Stimulated activated CD8-positive, alpha-beta memory T cell treated with anti-CD3 and anti-CD28 coated beads, Interleukin-7, amount 100 ng/mL, for 4 hours (primary cell): ENCODE measurements at places on chromosomes 12 and 14.
A peak's percentile ranks its signal among the peaks of the same experiment; 100 is the strongest.

DNA sequence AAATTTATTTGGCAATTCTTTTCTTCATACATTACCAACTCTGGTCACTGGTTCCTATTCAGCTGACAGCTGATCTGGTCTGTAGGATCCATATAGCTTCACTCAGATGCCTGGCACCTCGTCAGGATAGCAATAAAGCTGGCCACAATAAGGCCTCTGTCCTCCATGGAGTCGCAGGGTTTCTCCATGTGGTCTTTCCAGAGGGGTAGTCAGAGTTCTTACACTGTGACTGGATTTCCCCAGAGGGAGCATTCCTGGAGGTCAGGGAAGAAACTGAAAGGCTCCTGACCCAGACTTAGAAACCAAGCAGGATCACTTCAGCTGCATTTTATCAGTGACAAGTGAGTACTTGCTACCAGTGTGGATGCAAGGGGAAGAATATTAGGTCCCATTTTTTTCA lies 34.9 kb upstream of the SIX1 start:
- DNase-seq: no peak

DNA sequence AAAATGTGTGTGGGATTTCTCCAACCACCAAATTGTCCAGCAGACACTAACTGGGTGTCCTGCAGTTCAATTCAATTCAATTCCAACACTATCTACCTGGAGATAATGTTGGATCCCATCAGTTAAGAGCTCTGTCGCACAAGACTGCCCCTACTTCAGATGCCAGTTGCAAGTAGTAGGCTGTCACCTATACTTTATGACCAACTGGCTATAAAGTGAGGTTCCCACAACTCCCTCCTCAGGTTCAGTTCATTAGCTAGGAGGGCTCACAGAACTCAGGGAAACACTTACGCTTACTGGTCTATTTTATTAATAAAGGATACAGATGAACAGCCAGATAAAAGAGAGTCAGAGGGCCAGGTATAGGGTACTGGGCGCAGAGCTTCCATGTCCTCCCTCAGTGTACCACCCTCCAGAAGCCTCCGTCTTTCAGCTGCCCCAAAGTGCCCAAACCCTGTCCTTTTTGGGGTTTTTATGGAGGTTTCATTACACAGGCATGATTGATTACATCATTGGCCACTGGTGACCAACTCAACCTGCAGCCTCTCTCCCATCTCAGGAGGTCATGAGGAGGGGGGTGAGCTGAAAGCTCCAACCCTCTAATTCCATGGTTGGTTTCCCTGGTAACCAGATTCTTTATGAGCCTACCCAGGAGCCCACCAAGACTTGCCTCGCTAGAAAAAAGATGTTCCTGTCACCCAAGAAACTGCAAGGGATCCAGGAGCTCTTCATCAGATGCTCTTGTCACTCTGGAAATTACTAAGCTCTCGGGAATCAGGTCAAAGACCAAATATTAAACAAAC lies 7.5 kb upstream of the SERPINA5 start:
- DNase-seq: no peak

- DNase-seq: no peak
These were observed 96.8 kb downstream of the PPHLN1 start for GRCh38 chr12:42422785-42423184.

DNA sequence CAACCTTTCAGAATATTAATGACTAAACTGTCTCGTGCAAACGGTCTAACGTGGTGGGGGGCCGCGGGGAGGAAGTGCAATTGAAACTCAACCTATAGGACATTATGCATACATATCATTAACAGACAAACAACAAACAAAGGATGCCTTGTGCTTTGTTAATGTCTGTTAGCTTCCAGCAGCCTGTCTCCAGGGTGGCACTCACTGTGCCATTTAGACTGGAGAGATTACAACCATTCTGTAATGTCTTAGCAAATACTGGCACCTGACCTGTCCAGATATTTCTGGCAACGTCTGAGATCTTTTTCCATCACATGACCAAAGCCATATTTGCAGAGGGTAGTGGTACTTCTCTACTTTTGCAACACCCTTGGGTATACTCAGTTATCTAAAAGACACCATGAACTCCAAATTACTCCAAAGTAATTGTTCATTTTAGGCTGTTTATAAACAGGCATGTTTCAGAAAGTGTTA lies 11.6 kb downstream of the BHLHE41 start:
- DNase-seq: no peak

GRCh38 chr12:46933947-46934346 lies 108.2 kb upstream of the SLC38A4 start:
- DNase-seq: no peak

GRCh38 chr12:23463172-23463571 lies 486.3 kb downstream of the SOX5 start:
- no peak for DNase-seq

DNA sequence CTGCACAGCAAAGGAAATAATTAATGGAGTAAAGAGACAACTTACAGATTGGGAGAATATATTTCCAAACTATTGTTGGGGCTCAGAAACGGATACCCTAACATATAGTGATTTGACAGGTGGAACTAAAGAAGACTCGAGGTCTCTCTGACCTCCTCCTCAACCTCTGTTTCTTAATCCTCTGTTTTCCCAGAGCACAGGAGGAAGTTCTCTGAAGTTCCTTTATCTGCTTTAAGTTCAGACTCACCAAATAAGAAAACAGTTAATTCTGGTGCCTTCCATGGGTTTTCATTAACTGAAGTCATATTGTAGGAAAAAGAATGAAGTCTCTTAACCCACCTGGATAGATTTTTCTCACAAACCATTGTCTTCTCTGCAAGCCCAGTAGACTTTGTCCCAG lies 29.2 kb downstream of the CLEC2D start:
- DNase-seq: no peak

DNA sequence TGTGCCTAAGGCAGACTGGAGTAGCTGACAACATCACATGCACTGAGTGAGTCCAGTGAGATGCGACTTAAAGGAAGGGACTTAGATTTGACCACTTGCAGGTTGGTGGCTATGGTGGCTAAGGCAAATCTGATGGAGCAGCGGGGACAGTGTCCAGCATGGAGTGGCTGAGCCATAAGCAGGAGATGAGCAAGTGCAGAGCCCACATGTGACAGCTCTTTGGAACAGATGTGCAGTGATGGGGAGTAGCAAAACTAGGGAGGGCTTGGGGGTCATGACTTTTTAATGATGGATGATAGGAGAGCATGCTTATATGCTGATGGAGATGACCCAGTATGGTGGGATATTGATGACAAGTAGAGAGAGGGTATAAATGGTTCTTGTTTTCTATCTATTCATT lies 80.2 kb downstream of the PELI2 start:
- DNase-seq: no peak

GRCh38 chr12:98737322-98737712 lies 92.2 kb downstream of the APAF1 start:
- DNase-seq: no peak

GRCh38 chr12:111642681-111643426 lies 42.9 kb downstream of the BRAP start:
- no peak for DNase-seq

GRCh38 chr14:32710731-32711680 lies 227.7 kb upstream of the NPAS3 start:
- no peak for DNase-seq

DNA sequence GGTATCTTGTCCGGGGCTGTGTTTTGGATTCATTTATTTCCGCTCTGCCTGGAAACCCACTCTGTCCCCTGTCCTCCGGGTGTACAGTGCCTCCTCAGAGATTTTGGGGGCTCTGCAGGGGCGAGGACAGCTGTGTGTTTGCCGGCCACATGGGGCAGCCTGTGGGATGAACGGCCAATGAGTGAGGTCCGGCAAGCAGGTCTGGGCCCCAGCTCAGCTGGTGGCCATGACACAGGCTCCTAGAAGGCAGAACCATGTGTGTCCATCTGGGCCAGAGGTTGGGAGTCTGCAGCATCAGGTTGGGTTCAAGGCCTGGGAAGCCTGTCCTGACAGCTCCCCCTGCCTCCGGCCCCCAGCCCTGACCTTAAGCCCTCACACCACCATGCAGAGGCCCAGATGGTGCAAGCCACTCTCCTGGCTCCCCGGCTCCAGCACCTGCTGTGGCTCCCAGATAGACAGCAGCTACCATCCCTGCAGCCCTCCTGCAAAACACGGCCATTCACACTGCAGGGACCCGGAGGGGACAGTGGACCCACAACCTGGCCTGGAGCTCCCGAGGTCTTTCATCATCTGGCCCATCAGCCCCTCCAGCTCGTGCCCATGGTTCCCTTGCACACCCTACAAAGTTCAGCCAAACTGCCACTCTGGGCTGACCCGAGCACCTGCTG lies 220.1 kb upstream of the C14orf180 start:
- DNase-seq: no peak

GRCh38 chr12:89194683-89195082 lies 157.6 kb downstream of the DUSP6 start:
- no peak for DNase-seq

DNA sequence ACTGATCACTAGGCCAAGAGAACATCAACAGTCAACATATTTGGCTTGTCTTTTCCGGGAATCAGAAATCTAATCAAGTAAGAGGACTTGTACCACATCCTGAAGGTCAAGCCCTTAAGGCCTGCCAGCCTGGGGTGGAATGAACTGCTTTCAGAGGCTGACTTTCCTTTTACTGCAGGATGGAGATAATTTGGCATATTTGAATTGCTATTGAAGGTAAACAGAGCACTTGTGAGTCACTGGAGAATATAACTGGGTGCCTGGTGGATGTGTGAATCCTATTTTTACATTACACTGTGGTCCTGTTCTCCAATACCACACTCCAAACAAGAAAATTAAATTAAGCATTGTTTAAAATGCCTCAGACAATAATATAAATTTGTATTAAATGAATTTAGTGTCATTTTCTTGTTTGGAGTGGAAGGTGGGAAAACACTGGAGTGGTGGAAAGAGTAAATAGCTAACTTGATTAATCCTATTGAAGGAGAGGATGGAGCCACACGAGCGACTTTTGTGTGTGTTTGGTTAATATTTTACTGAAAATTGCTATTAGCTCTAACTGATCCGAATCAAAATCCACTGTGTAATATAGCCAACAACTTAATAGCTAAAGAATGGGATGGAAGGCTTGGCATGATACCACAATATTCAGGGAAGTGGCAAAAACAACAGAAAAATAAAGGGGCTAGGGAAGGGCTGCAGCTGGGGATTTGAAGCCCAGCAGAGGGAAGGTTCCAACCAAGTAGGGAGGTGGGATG lies 89.4 kb downstream of the OTX2 start:
- DNase-seq: no peak

GRCh38 chr12:116547955-116548501 lies 11.2 kb upstream of the MAP1LC3B2 start:
- DNase-seq: no peak

- DNase-seq: no peak
These were observed 134.0 kb downstream of the ANO6 start for GRCh38 chr12:45349916-45350315.

DNA sequence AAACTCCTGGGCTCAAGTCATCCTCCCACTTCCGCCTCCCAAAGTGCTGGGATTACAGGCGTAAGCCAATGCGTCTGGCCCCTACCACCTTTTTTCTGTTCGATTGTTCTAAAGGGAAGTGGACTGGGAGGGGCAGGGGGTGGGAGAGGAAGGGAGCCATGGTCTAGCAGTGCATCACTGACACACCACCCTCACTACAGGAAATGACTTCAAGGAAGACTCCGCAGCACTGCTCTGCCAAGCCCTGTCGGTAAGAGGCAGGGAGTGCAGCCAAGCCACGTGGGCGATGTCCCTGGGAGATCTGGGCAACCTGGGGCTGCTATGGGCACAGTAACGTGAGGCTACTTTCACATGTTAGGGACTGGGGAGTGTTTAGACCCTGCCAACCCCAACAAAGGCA lies 18.0 kb downstream of the LRRC74A start:
- DNase-seq: peak; percentile 18

DNA sequence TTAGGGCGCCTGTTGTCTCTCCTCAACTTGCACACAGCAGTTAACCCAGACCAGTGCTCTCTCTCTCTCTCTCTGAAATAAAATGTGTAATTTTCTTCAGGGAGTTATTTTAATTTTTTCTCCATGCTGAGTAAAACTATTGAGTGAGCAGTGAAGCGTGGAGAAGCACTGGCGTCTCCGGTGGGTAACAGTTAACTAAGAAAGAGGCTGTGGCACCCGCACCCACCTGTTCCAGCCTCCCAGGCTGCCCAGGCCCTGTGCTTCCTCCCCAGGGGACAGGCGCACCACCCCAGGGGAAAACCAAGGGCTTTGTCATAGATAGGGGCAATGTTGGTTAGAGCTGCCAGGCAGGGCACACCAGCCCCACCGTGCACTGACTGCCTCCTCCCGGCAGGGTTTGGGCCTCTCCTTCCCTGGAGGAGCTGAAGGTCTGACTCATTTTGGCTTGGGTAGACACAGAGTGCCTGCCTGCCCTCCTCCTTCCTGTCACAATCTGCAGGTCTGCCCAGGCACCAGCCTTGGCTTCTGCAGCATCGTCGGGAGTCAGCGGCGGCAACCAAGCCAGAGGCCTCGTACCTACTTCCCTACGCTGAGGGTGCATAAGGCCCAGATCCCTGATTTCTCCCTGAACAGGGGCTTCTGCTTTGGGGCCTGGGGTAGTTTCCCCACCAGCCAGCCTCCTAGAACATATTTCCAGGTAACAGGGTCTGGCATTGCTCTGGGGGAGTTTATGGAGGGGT lies 3.9 kb downstream of the HOXC5 start:
- no peak for DNase-seq

DNA sequence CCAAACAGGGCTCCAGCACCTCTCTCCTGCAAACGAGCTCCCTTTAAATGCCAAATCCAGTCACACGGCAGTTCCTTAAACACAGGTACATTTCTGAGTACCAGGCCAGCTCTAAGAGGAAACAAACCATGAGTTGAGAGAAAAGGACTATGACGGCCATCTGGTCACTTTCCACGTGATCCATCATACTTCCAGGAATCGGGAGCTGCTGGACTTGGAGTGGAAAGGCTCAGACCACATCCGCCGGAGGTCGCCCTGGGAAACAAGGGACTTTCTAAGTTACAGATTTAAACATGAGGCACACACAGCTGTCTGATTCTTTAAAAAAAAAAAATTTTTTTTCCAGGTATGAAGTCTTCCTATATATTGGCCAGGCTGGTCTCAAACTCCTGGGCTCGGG lies 39.2 kb downstream of the ACADS start:
- DNase-seq: no peak

DNA sequence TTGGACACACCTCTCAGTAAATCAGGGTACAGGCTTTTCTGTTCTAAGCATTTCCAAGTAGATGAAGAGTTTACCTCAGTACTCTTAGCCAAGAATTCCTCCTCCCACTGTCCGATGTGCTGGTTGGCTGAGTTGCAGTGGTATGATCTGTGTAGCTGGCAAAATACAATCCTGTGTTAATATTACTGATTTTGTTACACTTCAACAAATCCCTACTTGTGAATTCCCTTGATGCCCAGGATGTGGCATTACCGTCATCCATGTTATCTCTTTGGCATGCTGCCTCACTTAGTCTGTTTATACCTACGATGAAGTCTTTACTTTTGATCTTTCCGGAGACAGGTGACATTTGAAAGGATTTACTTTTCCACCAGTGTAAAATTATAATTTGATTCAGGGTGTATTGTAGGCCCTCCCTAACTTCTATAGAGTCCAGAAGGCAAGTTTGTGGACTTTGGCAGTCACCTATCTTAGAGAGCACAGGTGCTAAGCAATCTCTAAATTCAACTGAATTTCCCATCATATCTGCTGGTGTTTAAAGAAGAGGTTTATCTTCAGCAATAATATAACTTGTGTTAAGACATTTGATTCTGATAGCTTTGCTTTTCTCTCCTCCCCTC lies 10.1 kb downstream of the CCDC196 start:
- DNase-seq: no peak
